ENCODE measurements at places on chromosomes 2 and 18.

DNA sequence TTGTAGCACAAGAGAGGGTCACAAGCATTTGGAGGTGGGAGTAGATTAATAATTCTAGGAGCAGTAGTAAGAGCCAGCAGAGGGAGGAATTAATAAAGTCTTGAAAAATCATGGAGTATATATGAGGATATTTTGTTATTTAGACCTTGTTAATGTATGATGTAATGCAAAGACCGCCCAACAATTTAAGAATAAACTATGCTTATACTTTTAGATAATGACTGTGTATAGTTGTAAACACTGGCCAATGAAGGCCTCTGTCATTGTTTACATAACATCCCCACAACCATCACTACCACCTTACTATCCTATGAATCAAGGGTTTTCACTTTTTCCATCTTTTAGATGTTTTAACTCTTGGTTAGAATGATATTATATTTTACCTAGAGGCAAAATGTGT lies 37.6 kb downstream of the OSR1 start:
- no peak for DNase-seq

- DNase-seq = no peak
These were observed 4.6 kb downstream of the KCNG2 start for GRCh38 chr18:79802298-79802697.

- DNase-seq = no peak
These were observed 13.7 kb downstream of the HYCC2 start for GRCh38 chr2:201057715-201058248.

- no peak for DNase-seq
These were observed 15.1 kb downstream of the DOCK10 start for GRCh38 chr2:225027061-225027762.

All from fibroblast of gingiva (primary cell).